PC-9 (cell line): ENCODE measurements at places on chromosomes 12 and 14.
A peak's percentile ranks its signal among the peaks of the same experiment; 100 is the strongest.

DNA sequence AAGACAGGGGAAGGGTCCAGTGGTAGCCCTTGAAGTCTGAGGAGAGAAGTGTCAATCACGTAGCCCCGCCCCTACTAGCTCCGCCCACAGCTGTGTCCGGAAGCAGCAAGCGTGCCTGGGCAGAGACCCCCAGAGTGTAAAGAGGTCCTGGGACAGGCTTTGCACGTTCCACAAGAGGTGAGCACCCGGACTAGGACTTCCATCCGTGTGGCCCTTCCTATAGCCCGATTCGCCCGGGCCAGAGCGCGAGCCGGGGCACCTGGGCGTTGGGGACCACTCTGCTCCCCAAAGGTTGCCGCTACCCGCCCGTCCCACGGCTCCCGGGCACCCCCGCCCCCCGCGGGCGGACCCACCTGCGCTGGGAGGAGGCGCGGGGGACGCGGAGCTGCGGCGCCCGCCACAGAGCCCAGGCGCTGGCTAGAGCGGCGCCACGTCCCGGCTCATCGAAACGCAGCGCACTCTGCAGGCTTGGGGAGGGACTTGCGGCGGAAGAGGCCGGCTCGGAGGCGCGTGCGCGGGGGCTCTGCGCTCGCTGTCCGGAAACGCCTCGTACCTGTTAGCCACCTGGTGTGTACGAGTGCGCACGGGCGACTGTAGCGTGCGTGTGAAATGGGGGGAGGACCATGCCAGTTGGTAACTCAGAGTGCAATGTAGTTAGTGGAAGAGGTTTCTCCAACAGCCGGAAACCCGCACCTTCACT lies at the start of gene RABGGTA:
TSS of gene RABGGTA (minus strand) at position 464 of the 700 bp plus-strand sequence. CDS start 482 bp downstream, outside the sequence.
- peak; percentile 82 for DNase-seq

- no peak for DNase-seq
These were observed 45.7 kb downstream of the SPPL3 start for GRCh38 chr12:120858306-120859088.

DNA sequence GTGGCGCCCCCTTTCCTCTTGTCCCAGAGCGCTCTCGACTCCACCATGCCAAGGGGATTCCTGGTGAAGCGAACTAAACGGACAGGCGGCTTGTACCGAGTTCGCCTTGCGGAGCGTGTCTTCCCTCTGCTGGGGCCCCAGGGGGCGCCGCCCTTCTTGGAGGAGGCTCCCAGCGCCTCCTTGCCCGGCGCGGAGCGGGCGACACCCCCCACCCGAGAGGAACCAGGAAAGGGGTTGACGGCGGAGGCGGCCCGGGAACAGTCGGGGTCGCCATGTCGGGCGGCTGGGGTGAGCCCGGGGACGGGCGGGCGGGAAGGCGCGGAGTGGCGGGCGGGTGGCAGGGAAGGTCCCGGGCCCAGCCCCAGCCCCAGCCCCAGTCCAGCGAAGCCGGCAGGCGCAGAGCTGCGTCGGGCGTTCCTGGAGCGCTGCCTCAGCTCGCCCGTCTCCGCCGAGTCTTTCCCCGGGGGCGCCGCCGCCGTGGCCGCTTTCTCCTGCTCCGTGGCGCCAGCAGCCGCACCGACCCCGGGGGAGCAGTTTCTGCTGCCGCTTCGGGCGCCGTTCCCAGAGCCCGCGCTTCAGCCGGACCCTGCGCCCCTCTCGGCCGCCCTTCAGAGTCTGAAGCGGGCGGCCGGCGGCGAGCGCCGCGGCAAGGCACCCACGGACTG lies 376 bp downstream of the INSM2 start:
- no peak for DNase-seq

- DNase-seq, result no peak
These were observed 86.4 kb downstream of the DACT1 start for GRCh38 chr14:58724206-58724605.

DNA sequence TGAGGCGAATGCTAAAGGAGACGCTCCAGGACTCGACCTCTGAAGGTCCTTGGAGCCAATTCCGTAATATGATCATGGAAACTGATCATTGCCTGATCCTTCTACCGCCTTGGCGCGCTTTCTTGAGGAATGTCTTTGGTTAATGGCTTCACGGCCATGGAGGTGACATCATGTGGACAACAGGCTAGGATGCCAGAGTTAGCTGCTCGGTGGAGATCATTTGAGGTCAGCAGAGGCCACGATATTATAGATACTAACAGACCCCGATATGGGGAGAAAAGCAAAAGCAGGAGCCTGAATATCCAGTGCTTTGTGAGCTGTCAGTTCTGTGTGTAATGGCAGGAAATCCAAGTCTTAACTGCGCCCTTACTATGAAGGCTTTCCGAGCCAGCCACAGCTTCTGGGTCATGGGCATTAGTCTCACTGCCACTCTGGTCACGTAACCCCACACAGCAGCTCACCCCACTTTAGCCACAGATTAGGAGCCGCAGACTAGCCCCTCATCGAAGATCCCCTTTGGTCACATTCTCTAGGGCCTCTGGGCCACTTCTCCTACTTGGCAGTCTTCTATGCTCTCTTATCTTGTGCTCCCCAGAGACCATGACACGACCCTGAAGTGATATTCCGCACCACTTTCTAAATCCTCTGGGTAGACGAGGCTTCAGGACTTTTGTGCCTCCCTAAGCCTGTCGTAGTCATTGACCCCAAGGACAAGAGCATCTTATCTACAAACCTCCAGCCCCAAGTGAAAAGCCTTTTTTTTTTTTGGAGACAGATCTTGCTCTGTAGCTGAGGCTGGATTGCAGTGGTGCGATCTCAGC lies 724 bp upstream of the CS start:
- no peak for DNase-seq

DNA sequence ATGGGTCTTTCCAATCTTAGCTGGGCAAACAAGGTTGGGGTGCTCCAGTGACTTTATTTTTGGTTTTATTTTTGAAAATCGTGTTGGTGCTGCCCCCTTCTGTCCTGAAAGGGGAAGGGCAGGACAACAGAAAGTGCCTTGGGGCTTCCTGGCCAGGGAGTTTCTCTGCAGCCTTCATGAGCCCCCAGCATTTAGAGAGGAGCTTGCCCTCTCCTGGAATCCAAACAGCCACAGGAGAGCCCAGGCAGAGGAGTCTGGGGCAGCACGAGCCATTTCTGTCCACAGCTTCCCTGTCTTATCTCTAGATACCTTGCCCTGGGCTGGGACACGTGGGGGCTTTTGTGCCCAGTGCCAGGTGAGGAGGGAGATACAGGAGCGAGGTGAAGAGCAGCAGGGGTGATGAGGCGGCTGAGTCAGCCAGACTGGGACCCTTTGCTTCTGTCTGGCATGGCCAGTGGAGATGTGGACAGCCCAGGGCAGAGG lies 4.4 kb upstream of the C1RL start:
- DNase-seq, result peak; percentile 48

DNA sequence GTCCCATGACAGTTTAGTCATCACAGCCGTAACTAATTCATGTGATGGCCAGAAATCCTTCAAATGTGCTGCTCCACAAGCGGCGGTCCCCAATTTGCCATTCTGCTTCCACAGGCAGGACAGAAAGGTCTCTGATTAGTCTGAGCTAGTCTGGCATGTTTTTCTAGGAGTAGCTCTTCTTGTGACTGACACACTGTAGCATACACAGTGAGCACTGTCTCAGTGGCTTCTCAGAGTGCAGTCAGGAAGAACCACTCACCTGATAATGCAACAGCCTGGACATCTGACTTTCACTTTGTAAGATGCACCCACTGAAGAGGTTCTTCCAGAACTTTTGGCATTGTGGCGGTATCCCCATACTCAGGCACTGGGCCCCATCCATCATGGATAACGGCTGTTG lies 1266.2 kb downstream of the TMEM121 start:
- no peak for DNase-seq
